ENCODE measurements at places on chromosomes 5 and 9.

DNA sequence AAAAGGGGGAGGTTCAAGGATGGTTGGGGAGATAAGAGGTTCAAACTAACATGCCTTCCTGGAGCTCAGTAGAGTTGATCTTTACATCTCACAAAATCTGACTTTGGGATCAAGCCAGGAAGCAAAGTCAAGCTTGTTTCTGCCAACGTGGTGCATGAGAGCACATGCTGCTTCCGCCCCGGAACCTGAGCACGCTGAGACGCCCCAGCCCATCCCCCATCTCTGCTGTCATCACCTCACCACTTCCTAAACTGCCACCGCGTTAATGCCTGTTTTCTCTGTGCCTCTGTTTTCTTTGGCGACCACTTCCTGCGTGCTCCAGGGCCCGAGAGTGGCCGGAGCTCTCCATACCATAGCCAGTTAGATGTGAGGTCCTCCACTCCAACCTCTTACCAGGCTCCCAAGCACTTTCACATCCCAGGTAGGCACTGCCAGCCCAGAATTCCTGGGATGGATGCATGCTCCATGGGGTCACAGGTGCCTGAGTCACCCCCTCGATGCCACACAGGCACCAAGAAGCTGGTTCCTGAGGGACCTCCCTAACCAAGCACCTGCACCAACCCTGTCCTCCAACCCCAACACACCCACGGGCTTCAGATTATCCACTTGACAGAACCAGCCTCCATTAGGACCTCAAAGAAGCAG, 31.2 kb upstream of the AFAP1L1 start:
- peak; percentile 58 for DNase-seq

GRCh38 chr5:150638488-150639376, 1.7 kb upstream of the SYNPO start:
- no peak for DNase-seq

DNA sequence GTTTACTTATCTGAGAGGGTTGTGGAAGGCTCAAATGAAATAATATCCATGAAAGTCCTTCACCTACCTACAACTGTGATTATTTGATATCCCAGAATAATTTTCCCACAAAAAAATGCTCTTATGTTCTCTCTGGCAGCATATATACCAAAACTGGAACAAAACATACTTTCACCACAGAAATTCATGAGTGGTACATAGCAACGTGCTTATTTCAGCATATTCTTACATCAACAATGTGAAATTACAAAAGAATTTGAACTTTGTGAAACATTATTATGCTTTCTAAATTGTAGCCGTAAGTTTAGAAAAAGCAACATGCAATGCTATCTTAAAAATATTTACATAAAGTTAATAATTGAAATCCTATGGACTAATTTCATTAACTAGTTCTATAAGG, 137.1 kb downstream of the GABRB2 start:
- DNase-seq: no peak

DNA sequence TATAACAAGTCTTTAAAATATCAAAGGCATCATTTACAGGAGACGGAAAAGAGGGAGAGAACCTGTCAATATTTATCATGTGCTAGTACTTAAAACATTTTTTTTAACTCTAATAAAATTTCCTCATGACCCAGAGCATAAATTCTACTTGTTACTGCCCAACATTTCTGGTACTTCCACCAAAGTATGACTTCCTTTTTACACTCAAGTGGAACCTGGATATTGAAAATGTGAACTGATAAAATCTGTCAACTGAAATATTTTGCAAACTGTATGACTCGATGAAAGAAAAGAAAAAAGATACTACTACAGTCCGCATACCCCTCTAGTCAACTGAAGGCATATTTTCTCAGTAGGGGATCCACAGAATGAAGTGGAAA, 37.1 kb downstream of the FAM13B start:
- DNase-seq: no peak

DNA sequence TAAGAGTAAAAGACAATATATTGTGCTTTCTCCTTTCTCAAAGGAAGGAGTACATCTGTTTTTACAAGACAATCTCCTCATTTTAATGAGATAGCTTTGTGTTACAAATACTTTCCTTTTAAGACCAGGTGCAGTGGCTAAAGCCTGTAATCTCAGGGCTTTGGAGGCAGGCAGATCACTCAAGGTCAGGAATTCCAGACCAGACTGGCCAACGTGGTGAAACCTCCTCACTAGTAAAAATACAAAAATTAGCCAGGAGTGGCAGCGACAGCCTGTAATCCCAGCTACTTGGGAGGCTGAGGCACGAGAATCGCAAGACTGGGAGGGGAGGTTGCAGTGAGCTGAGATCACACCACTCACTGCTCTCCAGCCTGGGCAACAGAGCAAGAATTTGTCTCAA, 11.8 kb downstream of the TMEM161B start:
- no peak for DNase-seq

- DNase-seq: no peak
Observed at GRCh38 chr5:152529440-152529839, 124.4 kb upstream of the NMUR2 start.

- no peak for DNase-seq
Observed at GRCh38 chr5:38996123-38996522, 78.1 kb downstream of the RICTOR start.

- no peak for DNase-seq
Observed at GRCh38 chr9:126146254-126147145, 180.1 kb upstream of the MVB12B start.

- DNase-seq: no peak
Observed at GRCh38 chr9:7055171-7055903, 297.6 kb downstream of the KDM4C start.

GRCh38 chr5:118923295-118924005, 64.9 kb downstream of the DTWD2 start:
- no peak for DNase-seq

DNA sequence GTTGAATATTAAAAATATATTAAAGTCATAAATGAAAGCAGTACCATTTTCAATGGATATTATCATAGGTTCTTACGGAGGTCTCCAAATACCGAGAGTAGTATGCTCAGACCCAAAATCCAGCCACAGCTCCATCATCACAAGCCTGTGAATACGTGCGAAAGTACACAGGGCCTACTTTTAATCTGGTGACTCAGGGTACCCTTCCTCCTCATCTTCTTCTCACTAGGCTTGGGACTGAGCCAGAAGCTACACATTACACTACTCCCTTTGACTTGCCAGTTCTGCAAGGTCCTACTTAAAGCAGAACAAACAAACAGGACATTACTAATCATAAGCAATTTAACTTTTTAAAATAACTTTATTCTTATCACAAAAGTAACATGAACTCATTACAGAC, 7.6 kb upstream of the RIC1 start:
- DNase-seq: no peak

GRCh38 chr5:177109810-177110209, 23.1 kb downstream of the FGFR4 start:
- DNase-seq: no peak

- DNase-seq: no peak
Observed at GRCh38 chr5:61402244-61402823, 70.3 kb downstream of the ZSWIM6 start.

GRCh38 chr5:60585618-60586017, 114.3 kb downstream of the DEPDC1B start:
- no peak for DNase-seq

- no peak for DNase-seq
Observed at GRCh38 chr9:6955251-6955921, 197.6 kb downstream of the KDM4C start.

- no peak for DNase-seq
Observed at GRCh38 chr9:82295181-82295580, 306.6 kb downstream of the SPATA31D1 start.

GRCh38 chr5:172180936-172181335, 7.1 kb downstream of the STK10 start:
- DNase-seq: no peak

DNA sequence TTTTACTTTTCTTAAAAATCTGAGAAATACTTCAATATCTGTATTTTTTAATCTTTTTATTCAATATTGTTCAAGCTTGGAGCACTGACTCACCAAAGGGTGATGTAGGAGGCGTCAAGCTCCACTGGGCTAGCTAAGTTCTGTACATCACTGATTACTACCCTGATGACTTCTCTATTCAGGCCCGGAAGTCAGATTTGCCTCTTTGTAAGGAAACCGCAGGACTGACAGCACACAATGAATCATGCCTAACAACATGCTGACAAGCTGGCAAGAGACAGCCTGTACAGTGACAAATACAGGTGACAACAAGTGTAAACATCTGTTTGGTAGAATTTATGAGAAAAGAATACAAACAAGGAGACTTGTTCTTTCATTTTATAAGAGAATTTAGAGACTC, 627.9 kb upstream of the RORB start:
- no peak for DNase-seq

- DNase-seq: no peak
Observed at GRCh38 chr9:116103976-116104820, 49.4 kb upstream of the PAPPA start.

GRCh38 chr5:132095424-132095972, 21.9 kb downstream of the CSF2 start:
- no peak for DNase-seq

DNA sequence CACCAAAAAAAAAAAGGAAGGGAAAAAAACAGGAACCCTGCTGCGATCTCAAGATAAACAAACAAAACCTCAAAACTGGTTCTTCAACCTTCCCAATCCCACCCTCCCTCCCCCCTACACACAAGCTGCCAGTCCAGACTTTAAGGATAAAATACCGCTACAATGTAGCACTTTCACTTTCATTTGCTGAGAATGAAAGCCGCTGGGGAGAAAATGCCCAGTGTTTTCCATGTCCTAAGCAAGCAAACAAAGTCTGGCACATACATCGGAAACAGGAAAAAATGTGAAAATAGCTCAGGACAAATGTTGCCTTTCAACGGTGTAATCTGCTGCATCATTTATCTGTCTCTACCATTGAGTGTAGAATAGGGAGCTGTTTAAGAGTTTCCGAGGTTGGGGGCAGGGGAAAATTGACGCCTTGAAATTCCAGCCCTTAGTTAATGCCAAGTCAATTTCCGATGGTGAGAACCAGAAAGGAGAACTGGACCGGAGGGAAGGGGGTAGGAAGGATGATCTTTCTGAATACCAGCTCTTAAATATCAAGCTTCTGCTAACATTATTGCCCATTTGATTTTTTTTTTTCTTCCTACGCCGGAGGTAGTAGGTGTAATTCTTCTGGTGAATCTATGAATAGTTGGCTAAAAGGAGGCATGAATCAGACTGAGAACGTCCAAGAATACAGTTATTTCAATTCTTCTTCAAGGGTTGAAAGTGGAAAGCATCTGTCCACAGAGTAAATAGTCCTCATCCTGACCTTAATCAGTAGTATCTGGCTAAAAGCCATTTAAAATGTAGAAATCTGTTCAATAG, 1.2 kb upstream of the ADAMTS6 start:
- DNase-seq: no peak

DNA sequence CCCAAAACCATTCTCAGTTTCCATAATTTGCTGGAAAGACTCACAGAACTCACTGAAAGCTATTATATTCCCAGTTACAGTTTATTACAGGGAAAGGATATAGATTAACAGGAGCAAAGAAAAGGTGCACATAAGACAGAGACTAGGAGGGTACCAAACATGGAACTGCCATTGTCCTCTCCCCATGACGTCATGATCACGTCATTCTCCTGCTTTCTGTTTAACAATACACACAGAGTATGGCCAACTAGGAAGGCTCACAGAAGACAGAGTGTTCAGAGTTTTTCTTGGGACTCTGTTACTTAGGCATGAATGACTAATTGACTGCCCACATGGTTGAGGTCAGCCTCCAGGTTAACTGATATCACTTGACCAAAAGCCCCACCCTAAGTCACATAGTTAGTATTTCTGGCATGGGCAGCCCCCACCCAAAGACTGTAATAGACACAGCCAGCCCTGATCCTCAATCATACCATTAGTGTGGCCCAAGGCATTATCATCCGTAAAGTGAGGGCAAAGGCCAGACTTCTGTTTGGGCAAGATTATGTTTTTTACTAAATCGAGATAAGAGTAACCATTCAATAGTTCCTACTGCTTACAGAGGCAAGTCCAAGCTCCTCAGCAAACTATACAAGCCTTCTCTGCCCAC, 353.5 kb upstream of the POU5F2 start:
- DNase-seq: no peak

DNA sequence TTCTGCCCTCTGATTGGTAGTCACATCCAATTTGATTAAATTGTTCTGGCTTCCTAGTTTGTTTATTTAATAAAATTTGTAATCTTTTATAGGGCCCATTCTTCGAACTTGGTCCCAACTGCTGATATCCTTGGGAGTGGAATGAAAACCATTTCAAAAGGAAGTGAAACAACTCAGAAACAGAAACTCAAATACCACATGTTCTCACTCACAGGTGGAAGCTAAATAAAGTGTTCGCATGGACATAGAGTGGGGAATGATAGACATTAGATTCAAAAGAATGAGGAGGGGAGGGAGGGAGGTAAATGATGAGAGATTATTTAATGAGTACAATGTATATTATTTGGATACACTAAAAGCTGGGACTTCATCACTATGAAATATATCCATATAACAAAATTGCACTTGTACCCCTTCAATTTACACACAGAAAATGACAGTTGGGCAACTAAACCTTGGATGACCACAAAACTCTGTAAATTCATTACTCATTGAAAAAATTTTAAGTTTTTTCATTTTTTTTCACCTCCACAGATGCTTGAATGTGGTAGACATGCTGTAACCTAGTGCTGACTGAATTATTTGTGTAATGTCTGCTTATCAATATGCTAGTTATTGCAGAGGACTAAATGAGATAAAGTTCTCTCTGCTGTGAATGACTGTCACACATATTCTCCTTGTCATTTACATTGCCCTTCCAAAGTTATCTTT, 16.0 kb downstream of the ATP10B start:
- no peak for DNase-seq

- DNase-seq: no peak
Observed at GRCh38 chr9:127366594-127366993, 30.4 kb upstream of the SLC2A8 start.

DNA sequence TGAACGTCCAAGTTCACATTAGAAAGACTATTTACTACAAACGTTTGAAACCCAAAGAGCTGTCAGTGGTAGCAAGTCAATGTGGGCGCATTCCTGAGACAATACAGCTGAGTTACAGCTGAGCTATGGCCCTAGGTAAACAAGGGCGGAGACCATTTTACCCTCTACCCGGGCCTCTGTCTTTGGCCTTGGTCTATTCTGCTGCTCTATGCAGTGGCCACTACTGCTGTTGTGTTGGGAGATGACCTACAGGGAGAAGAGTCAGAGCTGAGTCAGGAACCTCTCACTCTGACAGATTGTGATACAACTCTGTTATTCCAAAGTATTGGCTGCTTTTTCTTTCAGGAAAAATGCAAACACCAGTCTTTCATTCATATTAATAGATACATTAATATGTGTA, 700.6 kb downstream of the SEMA5A start:
- no peak for DNase-seq

GRCh38 chr9:119873877-119874276, 504.6 kb upstream of the BRINP1 start:
- no peak for DNase-seq

- DNase-seq: no peak
Observed at GRCh38 chr5:160293901-160294561, 18.3 kb downstream of the CCNJL start.
